ENCODE measurements at places on chromosomes 6 and 20.

- no peak for DNase-seq
Observed at GRCh38 chr6:162613310-162613709, 114.3 kb downstream of the PRKN start.

GRCh38 chr6:15800841-15801617 is 138.2 kb upstream of the DTNBP1 start:
- DNase-seq: no peak

DNA sequence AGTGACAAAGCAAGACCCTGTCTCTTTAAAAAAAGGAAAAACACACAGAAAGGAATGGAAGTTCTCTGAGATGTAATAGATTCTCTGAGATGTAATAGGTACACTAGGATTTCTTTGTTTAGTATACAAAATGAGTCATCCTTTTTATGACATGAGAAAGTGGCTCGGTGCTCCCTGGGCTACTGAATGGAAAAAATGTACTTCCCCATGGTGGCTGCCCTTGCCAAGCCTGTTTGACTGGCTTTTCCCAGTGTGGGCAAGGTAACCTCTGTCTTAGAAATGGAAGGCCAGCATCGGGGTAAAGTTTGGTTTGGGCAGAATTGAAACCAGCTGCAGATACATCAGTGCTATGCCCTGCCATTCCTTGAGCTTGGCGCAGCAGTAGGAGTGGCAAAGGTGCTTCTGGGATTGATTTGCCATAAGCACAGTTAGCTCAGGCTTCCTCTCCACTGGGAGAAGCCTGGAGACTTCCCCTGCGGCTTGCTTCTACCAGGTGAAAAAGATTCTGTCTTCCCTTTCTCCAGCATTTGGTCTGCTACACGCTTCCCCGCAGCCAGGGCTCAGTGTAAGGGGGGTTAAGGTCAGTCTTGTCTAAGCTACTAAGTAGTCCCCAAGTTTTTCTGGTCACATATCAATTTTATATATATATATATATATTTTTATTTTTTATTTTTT is 24.5 kb downstream of the ARFGEF2 start:
- peak; percentile 30 for DNase-seq

DNA sequence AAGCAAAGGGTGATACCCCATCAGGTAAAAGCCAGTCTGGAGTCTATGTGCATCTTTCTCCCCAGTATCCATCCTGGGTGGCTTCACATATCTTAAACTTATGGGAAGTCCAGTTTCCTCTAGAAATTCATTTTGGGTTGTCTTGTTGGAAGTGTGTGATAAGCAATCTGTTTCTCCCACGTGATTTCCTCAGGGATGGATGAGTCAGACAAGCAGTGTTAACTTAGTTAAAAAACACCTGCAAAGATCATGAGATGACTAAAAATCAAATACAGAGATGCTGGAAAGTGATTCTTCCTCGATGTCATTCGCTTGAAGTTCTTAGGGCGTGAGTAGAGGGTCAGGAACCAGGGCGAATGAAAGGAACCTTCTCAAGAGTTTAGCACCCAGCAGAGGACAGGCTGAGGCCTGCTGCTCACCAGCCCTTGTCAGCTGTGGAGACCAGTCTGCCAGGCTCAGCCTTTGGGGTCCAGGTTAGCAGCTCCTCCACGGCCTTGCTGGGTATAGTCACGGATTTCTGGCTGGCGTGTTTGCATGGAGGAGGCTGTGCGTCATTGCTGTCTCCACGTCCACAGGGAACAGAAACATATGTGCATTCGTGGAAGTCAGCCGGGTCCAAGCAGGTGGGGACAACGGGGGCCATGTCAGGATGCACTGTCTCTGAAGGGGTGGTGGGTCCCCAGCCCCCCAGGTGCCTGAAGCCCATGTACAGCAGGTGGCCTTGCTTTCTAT is 2.8 kb upstream of the PNPLA1 start:
- no peak for DNase-seq

GRCh38 chr6:169240591-169241390 is 12.9 kb downstream of the THBS2 start:
- DNase-seq: no peak

GRCh38 chr6:145241039-145241438 is 494.3 kb downstream of the EPM2A start:
- DNase-seq: peak; percentile 55

DNA sequence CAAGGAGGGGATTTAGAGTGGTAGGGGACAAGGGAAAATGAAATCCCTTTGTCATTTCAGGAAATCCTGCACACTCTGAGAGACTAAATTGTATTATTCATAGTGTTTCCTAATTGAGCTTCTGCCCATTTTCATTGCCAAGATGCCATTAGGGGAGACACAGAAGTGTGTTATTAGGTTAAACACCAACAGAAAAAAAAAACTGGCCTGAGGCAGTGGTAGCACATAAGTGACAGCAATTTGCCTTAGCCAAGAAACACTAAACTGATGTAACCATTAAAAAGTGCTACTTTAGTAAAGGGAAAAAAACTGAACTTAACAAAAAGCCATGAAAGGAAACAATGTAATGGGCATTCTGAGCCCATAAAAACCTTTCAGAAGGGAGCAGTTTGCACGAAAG is 270.5 kb upstream of the PLN start:
- no peak for DNase-seq

DNA sequence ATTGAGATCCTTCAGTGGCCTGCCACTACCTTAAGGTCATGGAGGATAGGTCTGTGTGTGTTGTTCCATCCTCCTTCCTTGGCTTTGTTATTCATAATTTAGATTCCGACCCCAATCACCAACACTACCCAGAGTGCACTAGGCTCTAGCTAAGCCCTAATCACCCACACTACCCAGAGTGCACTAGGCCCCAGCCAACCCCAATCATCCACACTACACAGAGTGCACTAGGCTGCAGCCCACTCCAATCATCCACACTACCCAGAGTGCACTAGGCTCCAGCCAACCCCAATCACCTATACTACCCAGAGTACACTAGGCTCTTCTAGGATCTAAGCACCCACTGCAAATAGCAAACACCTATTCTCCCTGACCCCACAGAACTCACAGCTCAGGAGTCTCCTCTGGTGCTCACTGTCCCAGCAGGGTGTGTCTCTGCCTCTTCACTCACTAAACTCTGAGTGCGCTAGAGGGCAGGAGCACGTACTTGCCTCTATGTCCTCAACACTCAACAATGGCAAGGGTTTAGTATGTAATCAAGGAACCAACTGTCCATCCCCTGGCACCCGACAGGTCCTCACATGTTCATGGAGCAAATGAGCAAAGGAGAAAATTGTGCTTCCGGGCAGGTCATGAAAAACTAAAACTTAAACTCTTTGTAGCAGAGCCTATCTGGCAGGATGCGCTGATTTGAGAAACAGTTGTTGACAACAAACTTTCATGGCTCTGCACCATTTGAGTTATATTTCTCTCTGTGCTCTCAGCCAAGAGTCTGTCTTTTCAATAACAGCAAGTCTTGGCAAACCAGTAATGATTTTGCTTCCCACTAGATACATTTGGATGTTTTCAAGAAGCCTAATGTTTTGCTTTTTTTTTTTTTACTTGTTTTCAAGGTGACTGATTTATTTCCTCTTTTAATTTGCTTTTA is 54.3 kb downstream of the SLC22A23 start:
- DNase-seq: no peak

- DNase-seq: no peak
Observed at GRCh38 chr20:63217706-63218105, 1.8 kb upstream of the YTHDF1 start.

DNA sequence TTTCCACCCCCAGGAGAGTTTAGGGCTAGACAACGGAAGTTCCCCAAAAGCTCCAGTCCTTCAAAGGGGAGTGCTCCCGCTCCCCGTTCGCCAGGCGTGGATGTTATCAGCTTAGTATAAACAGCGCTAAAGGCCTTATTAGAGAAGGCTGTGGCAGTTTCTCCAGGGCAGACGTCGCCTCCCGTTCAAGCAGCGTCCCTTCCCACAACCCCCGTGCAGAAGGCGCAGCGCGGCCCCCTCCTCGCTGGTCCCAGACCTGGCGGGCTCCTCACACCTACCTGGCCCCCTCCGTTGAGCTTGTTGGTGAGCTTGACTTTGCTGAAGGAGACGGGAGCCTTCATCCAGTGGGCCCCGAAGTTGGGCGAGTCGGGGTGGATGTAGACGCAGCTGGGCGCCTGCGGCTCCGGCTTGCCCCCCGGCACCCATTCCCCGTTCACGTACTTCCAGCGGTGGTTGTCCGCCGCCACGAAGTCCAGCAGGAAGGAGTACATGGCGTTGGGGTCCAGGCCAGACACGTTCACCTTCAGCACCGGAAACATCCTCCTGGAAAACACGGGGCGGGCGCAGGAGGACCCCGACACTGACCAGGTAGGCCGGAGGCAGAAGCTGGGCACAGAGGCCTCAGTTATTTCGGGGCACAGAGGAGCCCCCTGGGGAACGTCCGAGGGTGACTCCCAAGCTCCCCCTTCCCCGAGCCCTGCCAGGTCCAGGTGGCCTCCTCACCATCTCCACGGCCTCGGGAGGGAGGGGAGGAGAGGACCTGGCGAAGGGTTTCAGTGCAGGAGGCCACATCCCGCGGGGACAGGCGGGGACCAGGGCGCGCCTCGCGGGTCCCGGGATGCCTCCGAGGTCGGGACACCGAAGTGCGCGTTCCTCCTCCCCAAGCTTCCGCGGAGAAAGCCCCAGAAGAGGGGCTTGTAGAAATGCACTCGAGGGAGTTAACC is 1.1 kb downstream of the TBXT start:
- DNase-seq: no peak

- no peak for DNase-seq
Observed at GRCh38 chr6:165086814-165087213, 222.6 kb downstream of the C6orf118 start.

DNA sequence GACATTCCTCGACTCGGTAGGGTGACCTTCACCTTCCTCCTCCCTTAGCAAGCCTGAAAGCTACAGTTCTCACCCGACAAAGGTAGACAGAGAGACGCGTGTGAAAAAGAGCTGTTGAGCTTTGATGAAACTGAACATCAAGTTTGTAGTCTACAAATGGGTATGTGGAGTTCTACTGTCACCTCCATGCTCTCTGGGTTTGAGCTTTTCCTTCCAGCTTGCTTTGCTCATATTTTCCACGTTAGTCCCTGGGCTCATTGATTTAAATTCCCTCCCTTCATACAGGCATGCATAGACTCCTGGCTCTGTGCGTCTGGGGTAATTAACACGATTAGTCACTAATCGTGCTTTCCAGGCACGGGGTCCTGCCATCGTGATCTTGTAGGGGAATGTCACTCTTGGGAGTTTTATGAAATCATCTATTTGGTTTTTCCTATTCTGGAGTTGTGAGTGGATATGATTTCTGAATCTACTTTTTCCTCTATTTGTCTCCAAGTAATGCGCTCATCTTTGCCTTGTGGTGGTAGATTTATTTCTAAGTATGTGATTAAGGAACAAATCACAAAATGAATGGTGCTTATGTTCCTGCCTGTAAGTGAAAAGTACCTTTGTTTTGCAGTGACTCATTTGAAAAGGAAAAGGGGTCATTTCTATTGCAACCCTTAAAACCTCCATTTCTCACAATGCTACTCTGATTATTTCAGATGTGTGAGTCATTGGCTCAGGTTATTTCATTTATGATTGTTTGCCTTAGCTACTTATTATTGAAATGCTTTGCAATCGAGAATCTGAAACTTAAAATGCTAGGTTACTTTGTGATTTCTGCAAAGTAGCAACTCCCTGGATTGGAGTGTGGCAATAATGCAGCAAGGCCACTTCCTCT is 154.6 kb downstream of the ZDHHC14 start:
- peak; percentile 55 for DNase-seq
